Fibroblast of skin of scalp (primary cell): ENCODE measurements at places on chromosomes 4 and X.

DNA sequence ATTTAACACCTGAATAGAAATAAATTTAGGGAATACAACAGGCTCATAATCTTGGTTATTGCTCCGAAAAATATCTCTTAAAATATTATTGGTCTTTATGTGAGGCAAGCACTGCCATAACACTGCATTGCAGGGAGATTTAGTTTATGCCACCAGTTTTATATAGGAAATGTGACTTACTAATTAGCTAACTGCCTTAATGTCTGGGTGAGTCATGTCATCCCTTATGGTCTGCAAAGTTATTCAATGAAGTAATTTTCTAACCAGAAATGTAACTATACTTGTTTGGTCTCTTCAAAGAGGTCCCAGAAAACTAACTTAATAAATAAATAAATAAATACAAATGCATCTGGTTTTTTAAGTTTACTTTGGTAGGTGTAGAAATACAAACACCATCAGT lies 597.2 kb downstream of the GALNTL6 start:
- DNase-seq: no peak

GRCh38 chrX:13489454-13489853 lies 79.9 kb upstream of the EGFL6 start:
- DNase-seq: peak; percentile 56

DNA sequence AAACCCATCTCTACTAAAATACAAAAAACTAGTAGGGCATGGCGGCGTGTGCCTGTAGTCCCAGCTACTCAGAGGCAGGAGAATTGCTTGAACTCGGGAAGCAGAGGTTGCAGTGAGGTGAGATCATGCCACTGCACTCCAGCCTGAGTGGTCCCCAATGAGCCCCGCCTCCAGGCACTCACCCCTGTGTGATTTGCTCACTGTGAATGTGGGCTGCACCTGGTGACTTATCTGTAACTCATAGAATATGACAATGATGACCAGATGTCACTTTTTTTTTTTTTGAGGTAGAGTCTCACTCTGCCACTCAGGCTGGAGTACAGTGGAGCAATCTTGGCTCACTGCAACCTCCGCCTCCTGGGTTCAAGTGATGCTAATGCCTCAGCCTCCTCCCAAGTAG lies 49.0 kb upstream of the HOPX start:
- no peak for DNase-seq

GRCh38 chr4:147060151-147060931 lies 114.7 kb upstream of the TTC29 start:
- peak; percentile 84 for DNase-seq

- no peak for DNase-seq
Observed at GRCh38 chrX:150326541-150327247, 36.4 kb upstream of the MAMLD1 start.

GRCh38 chr4:68349279-68349648 lies 626 bp downstream of the YTHDC1 start:
- DNase-seq: peak; percentile 34

DNA sequence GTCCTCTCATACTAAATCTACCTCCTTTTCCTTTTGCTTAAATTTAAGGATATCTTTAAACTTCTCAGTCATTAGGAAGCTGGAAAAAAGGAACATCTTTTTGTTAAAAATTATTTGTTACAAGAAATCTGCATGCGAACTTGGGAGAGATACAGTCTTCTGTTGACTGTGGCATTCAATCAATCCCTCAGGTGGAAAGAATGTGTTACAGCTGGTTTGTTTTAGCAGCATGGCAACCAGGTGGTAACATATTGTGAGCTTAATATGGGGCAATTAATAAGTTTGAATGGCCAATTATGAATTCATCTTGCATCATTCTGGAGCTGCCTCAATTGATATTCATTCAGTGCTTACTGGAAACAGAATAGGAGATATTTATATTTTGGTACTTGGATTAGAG lies 135.0 kb downstream of the GC start:
- no peak for DNase-seq

DNA sequence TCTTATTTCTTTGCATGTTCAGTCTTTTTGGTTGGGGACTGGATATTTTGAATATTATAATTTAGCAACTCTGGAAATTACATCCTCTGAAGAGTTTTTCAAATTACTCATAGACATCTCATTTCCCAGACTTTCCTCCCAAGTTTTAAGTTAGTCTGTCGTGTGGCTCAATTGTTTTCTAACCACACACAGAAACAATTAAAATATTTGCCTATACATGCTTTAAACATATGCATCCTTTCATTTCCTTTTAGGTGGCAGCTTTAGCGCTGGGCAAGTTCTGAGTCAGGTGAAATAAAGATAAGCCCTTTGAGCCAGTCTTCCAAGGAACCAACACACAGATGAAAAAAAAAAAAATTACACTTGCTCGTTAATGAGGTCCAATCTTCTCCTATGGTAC lies 307.0 kb upstream of the SPOCK3 start:
- no peak for DNase-seq

- no peak for DNase-seq
Observed at GRCh38 chrX:109362101-109362500, 119.8 kb downstream of the GUCY2F start.

DNA sequence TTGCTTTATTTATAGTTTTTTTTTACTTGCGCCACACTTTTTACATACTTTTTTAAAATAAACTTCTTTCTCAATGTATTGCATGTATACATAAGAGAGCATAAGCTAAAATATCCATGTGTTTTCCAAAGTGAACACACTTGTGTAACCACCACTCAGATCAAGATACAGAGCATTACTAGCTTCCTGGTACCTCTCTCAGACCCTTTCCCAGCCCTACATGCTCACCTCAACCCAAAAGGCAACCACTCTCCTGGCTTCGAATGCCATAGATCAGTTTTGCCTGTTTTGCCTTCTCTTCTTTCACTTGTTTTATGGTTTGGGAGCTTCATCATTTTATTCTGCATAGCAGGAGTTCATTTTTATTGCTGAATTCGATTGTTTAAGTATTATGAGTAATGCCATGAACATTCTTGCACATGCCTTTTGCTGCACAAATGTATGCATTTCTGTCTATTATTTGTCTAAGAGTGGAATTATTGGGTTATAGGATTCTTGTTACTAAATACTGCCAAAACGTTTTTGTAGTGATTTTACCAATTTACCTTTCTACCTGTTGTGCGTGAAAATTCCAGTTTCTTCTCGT lies 45.9 kb upstream of the NUDT6 start:
- DNase-seq: peak; percentile 66

DNA sequence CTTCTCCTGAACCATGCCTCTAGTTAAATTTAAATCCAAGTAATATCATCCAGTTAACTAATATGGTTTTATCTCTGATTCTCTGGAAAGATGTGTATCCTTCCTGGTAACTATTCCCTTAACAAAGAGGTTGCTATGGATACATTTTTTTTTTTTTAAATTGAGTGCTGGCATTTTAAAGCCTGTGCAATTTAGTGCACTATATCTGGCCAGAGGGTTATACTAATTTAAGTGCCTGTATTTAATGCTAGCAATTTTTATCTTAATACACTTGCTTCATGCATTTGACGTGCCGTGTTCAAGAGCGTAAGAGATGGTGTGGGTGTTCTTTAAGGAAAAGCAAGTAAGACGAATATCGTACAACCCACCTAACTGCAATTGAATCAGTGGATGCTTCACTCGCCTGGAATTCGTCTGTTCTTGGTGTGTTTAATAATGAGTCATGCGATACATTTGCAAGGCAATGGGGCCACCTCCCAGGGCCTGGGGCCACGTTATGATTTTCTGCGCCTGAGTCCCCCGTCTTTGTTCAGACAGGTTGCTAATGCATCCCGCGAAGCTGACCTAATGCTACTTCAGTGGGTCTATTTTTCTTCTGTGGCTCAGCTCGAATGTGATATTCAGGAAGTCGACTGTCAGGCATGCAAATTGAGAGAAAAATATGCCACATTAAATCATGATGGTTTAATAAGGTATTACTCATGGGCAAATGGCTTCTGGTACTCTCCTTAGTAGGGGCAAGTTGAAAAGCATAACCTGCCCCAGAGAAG lies 14.2 kb upstream of the MID1 start:
- DNase-seq: peak; percentile 80

DNA sequence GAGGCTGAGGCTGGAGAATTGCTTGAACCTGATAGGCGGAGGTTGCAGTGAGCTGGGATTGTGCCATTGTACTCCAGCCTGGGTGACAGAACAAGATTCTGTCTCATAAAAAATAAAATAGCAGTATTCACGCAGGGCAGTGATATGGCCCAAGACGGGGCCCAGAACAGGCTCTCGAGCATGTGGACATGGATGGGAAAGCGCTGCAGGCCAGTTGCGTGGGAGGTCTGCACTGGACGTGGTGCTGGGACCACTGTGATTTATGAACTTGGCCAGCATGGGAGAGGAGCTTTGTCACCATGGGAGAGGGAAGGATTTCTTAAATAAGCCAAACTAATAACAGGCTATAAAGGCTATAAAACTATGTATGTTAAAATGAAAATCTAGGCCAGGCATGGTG lies 51.6 kb downstream of the NSD2 start:
- no peak for DNase-seq

DNA sequence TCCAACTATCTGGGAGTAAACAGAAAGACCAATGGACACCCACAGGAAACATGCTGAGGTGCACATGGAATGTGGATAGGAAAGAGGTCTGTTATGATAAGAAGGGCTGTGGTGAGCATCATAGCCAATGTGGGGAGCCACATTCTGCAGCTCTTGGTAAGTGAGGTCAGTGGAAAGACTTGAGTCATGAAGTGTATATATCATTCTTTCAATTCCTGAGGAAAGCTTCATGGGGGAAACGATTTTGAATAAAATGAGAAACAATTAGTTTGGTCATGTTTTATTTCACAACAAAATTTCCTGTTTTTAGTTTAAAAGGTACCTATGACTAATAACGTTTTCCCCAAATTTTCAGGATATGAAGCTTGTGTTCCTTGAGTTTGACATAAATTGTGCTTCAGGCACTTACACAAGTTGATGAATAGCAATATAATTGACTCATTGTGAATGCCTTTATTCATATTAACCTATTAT lies 41.4 kb upstream of the RASSF6 start:
- peak; percentile 98 for DNase-seq

- no peak for DNase-seq
Observed at GRCh38 chr4:149521611-149522425, 293.8 kb downstream of the IQCM start.

GRCh38 chr4:27368781-27369180 lies 508.1 kb downstream of the STIM2 start:
- no peak for DNase-seq

- no peak for DNase-seq
Observed at GRCh38 chr4:4328840-4329239, 38.8 kb downstream of the ZBTB49 start.

GRCh38 chr4:39524161-39524957 lies 2.9 kb downstream of the UGDH start:
- no peak for DNase-seq

DNA sequence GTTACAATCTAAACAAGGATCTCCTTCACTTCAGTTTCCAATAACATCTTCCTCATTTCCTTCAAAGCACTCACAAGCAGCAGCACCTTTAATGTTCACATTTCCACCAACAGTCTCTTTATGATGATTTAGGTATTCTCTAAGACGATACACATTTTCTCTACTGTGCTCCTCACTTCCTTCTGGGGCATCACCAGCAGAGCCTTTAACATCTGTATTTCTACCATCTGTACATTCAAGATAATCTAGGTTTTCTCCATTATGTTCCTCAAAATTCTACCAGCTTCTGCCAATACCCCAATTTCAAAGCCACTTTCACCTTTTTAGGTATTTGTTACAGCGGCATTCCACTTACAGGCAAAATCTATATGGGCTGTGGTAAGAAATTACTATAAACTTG lies 80.6 kb downstream of the FBXW7 start:
- DNase-seq: no peak

DNA sequence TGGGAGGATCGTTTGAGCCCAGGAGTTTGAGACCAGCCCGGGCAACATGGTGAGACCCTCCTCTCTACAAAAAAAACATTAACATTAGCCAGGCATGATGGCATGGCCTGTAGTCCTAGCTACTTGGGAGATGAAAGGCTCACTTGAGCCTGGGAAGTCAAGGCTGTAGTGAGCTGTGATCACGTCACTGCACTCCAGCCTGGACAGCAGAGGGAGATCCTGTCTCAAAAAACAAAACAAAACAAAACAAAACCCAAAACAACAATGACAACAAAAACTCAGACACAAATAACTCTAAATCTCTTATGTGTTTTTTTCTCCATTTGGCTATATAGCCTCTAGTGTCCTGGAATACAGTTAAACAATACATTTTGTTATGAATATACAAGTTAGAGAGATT lies 127.3 kb upstream of the STK26 start:
- no peak for DNase-seq

- DNase-seq: no peak
Observed at GRCh38 chrX:103220511-103221323, 5.8 kb downstream of the BEX4 start.

DNA sequence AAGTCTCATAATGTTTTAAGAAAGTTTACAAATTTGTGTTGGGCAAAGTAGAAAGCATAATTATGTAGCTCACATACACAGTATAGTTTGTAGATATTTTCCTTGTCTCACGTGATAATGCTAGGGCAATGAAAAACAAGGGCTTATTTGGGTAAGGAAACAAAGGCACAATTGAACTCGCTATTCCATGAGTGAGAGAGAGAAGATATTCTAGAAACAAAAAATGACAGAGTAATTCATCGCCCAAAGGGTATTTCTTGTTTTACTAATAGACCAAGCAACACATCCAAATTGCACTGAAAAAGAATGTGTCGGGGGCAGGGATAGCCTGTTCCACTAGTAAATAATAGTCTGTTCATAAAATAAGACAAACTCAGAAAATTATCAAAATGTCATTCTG lies 3.6 kb upstream of the ASB11 start:
- DNase-seq: no peak

GRCh38 chr4:7651461-7651921 lies 216.8 kb upstream of the PSAPL1 start:
- DNase-seq: peak; percentile 27

DNA sequence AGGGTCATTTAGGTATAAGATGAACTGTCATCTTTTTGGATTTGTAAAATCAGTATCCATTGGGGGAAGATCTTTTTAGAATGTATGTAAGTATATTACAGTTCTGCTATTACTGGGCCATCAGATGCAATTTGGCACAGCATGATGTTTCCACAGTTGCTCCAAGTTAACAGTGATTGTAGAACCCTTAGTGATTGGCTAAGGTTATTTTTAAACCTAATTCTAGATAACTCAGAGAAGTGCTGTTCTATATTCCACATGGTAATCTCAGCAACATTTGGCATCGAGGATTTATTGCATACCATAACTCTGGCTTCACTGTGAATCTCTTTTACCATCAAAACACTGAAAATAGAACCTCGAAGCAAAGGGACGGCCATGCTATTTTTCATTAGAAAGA lies 215.7 kb upstream of the HAND2 start:
- DNase-seq: no peak

GRCh38 chrX:102985192-102985591 lies 48.1 kb downstream of the RAB40AL start:
- DNase-seq: no peak

- peak; percentile 12 for DNase-seq
Observed at GRCh38 chr4:56871371-56871866, 36.3 kb upstream of the REST start.

GRCh38 chrX:17836830-17837229 lies 24.3 kb downstream of the RAI2 start:
- no peak for DNase-seq
